ENCODE measurements at places on chromosomes 7 and 10. TPM values are rescaled to one million over a fixed set of nuclear protein-coding genes. Genes with fewer than 3 reads are reported as not detected.

DNA sequence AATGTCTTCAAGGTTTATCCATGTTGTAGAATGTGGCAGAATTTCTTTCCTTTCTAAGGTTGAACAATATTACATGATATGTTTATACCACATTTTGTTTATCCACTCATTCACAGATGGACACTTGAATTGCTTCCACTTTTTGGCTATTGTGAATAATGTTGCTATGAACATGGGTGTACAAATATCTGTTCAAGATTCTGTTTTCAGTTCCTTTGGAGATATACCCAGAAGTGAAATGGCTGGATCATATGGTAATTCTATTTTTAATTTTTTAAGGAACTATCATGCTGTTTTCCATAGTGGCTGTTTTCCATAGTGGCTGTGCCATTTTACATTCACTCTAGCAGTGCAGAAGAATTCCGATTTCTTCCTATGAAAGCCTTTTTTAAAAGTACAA lies 194.7 kb upstream of the GRB10 start:
- no peak for DNase-seq

The ANK3 gene
- total RNA-seq, result 260 TPM

The FAM25G gene
- not detected for total RNA-seq

GRCh38 chr10:35536789-35537188 lies 68.4 kb upstream of the GJD4 start:
- no peak for DNase-seq

- peak; percentile 58 for DNase-seq
Observed at GRCh38 chr10:75400771-75401568, 594 bp downstream of the ZNF503 start.

The CACNB2 gene
- 25.7 TPM for total RNA-seq

The SPDYE2B gene
- not detected for total RNA-seq

DNA sequence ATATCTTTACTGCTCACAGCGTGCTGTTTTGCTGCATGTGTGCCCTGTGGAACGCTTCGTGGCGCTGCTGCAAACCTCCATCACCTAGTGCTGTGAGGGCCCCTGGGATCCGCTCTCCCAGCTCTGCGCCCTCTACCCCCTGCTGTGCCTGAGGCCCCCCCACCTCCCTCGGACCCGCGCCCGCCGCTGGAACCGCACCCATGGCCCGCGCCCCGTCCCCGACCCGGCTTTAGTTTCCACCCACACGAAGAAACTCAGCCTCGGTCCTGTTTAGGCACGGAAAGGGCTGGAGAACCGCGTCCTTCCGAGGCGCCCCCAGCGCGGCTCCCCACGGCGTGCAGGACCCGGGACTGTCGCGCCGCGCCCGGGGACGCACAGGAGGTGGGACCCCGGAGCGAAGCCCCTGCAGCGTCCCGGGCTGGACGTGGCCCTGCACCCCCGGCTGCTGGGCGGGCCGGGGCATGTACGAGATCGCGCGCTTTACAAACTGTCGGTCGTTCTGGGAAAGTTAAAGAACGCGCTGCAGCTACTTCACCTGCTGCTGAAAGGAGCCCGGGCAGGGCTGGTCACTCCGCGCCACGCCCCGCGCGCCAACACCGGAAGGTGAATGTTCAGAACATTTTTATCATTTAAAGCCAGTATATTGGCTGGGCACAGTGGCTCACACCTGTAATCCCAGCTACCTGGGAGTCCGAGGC lies 54.3 kb downstream of the BMS1 start:
- no peak for DNase-seq

GRCh38 chr7:23246555-23246954 lies at the start of gene GPNMB:
GPNMB (plus strand) TSS chr7:23246775; CDS start chr7:23246858, 83 bp downstream.
- no peak for DNase-seq
